Activated CD8-positive, alpha-beta memory T cell treated with anti-CD3 and anti-CD28 coated beads for 1 hour (primary cell): ENCODE measurements at places on chromosomes 5 and 9.

DNA sequence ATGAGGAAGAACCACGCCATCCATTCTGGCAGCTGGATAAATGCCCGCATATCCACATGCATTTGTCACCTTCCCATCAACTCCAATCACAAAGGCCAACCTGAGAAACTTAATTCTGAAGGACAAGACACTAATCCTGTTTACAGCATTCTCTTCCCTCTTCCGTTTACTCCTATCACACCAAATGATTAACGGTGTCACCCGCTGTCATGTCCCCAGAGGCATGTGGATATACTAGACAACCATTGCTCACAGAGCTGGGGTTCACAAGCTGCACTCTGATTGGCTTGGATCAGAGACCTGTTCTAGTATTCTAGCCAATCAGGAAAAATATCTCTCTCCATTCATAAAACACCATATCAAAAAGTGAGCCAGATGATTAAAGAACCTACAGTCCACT, 3.6 kb downstream of the MACROH2A1 start:
- no peak for DNase-seq

DNA sequence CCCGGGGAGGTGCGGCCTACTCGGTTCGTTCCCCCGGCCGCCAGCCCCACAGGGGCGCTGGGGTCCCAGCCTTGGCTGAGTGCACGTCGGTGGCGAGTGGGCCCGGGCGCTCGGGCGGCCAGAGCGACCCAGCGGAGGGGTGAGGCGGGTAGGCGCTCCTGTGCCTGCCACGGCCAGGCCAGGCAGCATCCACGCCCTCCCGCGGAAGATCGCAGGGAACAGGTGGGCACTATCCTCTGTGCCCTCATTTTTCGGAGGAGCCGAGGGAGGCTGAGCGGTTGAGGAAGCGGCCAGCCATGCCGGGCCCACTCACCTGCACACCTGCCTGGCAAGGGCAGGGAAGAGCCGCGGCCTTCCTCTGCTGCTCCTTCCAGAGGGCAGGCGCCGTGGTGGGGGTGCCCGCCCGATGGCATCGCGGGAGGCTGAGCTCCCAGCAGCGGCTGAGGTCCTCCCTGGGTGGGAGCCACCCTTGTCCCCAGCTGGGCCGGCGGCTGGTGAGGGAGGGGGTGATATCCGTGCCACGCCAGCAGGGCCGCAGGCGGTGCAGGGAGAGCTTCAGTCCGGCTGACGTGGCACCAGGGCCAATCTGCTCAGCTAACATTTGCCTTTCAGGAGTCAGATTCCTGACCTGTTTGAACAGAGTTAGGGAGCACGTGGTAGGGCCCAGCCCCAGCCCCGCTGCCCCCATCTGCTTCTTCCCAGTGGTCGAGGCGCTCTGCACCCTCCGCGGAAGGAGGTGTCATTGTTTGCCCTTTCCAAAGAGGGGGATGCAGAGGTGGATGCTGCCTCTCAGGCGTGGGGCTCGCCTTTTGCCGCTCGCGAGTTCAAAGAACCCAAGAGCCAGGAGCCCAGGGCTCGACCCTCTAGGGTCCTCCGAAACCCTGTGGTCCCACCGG, 1.6 kb upstream of the SEC16A start:
- DNase-seq = no peak

- no peak for DNase-seq
Observed at GRCh38 chr9:111868475-111868874, 28.1 kb upstream of the UGCG start.

DNA sequence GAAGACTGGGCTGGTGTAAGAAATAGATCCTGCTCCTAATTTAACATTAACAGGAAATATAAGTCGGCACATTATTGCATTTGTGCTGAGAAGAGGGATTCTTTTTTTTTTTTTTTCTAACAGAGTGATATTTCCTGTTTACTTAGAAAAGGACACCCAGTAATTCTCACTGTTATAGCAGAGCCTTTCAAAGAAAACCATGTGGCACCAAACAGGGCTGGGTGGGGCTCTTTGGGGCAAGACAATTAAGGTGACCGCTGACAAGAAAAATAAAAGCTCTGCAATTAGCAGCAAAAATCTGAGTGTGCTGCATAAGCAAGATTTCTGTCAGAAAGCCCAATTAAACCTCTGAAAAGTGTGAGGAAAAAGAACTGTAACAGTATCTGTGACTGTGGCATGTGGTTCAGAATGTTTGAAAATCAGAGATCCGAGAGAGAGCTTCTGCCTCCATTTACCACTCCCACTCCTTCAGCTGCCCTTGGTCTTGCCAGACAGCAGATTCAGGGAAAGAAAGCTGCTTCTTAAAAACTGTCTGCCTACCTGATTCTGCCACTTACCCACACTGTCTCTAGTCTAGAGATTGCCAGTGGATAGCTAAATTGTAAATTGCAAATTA, 77.1 kb upstream of the IQGAP2 start:
- DNase-seq = no peak

GRCh38 chr9:124512806-124513204, 5.6 kb upstream of the NR5A1 start:
- DNase-seq = no peak
